ENCODE measurements at places on chromosomes 5 and 9.

DNA sequence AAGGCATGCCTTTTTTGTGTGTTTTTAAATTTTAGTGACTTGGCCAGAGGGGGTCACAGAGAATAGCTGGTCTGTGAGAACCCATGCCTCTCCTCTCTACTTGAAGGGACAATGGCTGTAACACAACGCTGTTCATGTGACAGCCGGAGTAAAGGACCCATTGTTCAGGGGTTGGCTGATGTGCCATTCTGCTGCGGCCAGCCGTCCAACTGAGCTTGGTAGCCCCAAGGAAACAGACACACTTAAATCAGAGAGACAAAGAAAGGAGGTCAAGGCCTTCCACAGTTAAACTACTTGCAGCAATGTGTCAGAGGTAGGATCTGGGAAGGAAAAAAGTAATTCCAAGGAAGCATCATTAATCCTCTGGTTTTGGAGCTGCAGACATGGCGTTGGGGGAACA, 8.1 kb downstream of the MEGF10 start:
- DNase-seq: no peak

DNA sequence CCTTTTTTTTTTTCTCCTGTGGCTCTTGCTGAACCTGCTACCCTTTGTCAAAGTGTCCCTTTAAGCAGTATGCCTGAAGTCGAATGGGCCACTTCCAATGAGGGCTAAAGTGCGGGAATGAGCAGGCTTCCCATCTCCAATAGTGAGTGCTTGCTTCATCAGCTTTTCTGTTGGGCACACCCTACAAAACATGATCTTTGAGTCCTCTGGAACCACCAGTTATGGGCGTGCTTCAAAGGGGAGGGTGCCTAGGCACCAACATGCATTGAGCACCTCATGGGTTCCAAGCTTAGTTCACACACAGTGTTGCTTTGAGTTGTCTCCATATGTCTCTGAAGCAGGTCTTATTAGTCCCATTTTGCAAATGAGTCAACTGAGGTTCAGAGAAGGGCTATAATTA, 132.8 kb upstream of the CPEB4 start:
- DNase-seq: no peak

- no peak for DNase-seq
Measured at GRCh38 chr9:23682352-23682751, 143.7 kb downstream of the ELAVL2 start.

DNA sequence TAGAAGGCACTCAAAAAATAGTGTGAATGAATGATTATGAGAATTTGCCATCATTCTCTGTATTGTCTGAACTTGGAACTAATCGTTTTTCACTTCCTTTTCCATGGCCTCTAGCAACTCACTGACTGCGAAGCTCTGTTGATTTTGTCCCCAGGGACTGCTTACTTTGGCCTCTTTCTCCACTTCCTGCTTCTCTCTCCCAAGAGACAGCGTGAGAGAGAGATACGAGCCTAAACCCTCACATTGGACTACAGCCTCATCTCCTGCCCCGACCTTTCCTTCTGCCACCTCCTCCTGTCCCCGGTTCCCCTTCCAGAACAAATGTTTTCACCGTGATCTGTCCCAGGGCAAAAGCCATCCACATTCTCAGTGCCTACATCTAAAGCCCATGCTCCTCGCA, 300.8 kb upstream of the PANK3 start:
- no peak for DNase-seq

DNA sequence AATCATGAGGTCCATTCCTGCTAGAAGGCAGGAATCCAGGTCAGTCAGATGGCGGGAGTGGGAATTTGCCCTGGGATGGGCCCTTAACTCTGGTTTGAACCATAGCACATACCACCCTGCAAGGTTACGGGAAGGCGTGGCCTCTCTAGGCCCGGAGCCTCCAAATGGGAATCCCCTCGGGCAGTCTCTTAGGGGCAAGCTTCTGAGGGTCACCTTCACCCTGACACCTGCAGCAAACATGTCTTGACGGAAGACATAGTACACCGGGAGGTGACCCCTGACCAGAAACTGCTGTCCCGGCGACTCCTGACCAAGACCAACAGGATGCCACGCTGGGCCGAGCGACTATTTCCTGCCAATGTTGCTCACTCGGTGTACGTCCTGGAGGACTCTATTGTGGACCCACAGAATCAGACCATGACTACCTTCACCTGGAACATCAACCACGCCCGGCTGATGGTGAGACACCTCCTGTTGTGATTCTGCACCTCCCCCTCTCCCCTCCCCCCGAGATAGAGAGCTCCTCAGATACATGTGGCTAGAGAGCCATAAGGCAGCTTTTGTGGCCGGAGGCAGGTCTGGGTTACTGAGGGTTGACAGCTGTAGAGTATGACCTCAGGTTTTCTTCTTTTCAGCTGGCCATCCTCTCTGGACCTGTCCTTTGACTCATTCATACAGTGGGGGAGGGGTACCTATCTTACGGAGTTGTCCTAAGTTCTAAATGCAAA, 957 bp downstream of the PRELID1 start:
- DNase-seq: no peak

GRCh38 chr5:1097381-1097987, 14.4 kb downstream of the SLC12A7 start:
- DNase-seq: no peak

DNA sequence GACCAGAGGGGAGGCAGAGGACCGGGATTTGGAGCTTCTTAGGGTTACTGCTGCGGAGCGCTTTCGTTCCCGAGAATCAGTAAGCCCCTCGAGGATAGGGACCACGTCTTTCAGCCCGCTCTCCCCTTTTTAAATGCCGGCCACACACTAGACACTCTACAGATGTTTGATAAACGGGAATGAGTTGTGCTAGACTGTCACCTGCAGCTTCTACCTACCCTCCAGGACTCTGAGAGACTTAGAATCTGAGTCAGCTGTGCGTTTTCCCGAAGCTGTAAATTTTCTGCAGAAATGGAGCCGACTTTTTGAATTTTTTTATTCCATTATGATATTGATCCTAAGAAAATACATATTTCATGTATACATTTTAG, 670 bp downstream of the CCDC171 start:
- DNase-seq: no peak

DNA sequence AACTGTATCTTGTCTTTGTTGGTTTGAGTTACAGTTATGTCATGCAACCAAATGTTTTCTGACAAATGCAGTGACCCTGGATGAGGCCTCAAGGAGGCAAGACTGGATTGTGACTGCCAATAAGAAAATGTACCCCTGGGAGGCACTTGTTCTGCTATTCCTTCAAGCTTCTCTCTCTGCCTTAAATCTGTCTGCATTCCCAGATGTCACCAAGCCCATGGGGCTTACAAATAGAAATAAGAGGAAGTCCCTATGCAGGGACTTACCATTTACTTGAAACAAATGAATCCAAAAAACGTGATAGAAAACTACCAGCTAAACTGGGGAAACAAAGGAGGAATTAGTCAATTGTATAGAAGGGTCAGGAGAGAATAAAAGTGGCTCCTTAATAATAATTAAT, 8.2 kb upstream of the PARP8 start:
- DNase-seq: no peak

Data from activated CD4-positive, alpha-beta T cell treated with anti-CD3 and anti-CD28 coated beads, Interleukin-2, amount 50 U/mL, for 4 hours (primary cell).